ENCODE measurements at places on chromosomes 2 and 18.

DNA sequence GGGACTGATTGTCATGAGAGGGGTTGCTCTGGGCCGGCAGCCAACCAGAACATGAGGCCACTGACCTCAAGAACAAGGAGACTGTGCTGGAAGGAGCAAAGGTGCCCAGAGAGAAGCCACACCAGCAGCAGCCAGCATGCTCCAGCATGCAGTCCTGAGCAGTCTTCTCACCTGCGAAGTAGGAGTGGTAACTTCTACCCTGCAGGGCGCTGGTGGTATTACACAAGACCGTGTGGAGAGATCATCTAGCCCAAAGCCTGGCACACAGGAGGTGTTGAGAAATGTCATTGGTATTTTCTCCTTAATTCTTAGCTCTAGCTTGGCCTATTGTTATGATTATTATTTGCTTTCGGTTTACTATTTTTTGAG lies 132.7 kb downstream of the TSN start:
- DNase-seq = no peak

DNA sequence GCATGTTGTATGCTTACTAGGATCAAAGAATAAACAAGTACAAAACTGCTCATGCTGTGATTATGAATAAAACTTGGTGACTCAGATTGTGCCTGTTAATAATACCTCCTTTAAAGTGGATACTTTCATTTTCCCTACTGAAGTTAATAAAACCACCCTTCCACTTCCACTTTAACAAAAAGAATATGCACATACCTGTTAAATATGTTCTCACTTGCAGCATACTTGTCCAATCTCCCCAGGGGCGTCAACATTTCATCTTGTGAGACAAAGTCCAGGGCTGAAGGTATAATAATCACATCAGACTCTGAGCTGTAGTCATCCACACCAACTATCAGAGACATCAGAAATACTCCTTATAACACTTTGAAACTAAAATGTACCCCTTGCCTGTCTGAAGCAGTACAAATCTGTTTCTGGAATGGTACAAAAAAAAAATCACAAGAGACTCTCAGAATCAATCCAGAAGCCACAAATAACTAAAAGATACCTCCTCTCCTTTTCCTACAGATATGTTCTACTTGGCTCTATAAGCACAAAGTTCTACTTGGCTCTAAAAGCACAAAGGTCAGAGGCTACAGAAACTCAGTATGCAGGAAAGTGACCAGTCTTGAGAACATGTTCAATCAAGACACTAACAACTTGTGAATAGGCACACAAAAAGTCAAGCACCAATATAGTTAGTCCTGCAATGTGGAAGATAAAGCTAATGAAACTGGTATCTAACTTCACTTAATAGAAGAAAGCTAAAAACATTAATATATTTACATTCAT lies 19.3 kb downstream of the PPP4R1 start:
- peak; percentile 38 for DNase-seq

DNA sequence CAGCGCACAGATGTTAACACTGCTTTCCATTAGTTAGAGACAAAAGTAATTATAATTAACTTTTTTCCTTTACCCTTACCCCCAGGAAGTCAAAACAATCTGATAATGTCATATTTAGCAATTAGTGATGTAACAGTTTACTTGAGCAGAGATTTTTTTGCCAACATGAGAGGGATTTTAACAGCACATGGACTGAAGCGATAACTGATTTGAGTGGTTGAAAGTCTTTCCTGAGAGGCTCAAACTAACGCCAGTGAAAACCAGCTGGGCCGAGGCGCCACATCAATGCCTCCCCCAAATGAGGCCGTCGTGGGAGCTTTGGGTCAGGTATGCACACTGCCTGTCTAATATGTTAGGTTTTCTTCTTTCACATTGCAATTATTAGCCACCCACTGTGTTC lies 469.9 kb upstream of the SMIM21 start:
- DNase-seq = no peak

- DNase-seq = no peak
These were observed 317.9 kb downstream of the STK39 start for GRCh38 chr2:167929484-167929883.

GRCh38 chr2:75920859-75921551 lies 210.3 kb upstream of the GCFC2 start:
- no peak for DNase-seq

- no peak for DNase-seq
These were observed 71.3 kb downstream of the FAM228A start for GRCh38 chr2:24245986-24246776.

DNA sequence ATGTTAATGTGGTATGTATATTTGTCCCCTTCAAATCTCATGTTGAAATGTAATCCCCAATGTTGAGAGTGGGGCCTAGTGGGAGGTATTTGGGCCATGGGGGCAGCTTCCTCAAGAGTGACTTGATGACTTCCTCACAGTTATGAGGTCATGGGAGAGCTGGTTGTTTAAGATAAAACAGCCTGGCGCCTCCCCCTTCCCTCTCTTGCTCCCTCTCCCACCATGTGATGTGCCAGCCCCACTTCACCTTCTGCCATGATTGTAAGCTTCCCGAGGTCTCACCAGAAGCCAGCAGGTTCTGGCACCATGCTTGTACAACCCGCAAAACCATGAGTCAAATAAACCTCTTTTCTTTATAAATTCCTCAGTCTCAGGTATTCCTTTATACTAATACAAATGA lies 258.3 kb upstream of the POU3F3 start:
- DNase-seq = no peak

DNA sequence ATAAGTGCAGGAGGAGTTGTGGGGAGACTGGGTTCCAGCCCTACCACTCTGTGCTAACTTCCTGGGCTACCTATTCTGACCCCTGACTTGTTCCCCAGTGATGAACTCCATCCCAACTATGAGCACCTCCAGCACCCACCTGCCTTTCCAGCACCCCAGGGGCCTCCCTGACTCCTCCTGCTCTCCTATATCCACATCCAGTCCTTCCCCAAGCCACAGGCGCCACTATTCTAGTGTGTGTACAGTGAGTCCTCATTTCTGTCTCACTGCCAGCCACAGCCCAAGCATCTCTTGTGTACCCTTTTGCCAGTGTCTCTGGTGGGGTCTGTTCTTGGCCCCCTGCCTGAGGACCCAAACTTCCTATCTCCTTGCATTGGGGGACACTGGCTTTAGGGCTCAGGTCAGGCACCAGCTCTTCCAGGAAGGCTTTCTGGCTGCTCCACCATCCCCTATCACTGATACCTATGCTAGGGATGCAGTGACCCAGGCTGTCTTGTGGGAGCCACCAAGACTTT lies 145.2 kb downstream of the INHBB start:
- no peak for DNase-seq

DNA sequence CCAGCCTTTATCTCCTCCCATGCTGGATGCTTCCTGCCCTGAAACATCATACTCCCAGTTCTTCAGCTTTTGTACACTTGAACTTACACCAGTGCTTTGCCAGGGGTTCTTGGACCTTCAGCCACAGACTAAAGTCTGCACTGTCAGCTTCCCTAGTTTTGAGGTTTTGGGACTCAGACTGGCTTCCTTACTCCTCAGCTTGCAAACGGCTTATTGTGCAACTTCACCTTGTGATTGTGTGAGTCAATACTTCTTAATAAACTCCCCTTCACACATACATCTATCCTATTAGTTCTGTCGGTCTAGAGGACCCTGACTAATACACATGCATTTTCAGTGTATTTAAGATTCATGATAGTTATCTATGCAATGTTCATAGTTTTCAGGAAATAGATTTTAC lies 35.8 kb upstream of the ZNF804A start:
- DNase-seq = peak; percentile 89

- no peak for DNase-seq
These were observed 77.0 kb upstream of the UBXN4 start for GRCh38 chr2:135664623-135665068.

GRCh38 chr18:45084206-45084605 lies 403.5 kb downstream of the SETBP1 start:
- DNase-seq = peak; percentile 12
